ENCODE measurements at places on chromosomes 11 and 22.

DNA sequence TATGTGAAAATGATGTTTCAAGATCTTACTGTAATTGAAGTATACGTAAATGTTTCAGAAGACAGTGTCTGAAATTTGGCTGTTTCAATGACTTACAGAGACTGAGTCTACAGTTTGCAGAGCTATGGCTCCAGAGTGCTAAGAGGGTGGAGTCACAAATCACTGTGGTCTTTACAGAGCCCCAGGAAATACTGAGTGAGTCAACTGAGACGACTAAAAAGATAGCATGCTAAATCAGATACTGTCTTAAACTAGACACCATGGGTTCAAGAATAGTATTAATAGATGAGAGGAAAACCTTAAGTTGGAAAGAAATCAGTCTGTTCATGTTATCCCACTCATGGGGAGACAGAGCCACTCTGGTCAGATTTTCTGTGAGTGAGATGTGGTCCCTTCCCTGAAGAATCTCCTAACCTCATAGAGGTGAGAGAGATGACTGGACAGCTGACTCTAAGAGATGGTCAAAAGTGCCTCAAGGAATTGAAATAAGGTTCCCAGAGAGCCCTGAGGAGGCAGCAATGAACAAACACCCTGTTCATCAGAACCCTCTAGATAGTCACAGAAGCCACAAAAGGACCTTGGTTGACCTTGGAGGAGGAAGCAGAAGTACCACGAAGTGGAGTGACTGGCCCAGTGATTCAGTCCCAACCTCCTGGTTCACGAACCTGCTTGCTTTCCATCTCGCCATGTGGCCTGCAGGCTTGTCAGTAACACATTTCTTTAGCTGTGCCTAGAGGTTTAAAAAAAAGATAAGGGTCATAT is 30.2 kb downstream of the C11orf91 start:
- peak; percentile 64 for DNase-seq

DNA sequence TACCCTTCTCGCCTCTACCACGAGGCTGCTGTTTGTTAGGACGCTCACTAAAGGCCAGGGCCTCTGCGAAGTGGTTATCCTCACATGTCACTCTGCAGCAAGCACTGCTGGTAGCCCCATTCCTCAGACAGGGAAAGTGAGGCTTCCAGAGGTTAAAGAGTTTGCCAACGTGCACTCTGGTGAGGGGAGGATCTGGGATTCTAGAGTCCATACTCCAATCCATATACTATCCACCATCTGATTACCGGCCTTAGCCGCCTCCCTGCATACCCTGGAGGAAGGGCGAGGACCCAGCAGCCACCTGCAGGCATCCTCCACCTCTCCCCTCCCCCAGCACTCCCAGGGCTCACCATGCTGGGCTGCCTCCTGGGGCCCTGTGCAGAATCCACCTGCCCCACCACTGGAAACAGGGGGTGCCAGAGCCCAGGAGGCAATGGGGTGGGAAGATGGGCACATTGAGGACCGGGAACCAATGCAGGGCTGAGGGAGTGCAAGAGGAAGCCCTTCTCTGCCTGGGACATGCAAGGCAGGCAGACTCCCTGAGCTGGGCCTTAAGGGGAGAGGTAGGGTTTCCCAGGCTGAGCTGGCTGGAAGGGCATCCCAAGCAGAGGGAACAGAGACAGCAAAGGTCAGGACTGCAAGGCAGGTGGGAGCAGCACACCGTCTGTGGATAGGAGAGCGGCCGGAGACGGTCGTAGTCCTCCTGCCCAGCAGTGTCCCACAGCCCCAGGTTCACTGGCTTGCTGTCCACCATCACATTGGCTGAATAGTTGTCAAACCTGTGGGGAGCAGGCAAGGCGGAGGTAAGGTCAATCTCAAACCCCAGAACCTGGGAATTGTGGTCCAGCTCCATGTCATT is 11.7 kb downstream of the RAC2 start:
- DNase-seq: no peak

- DNase-seq: no peak
Observed at GRCh38 chr22:45526768-45527360, 24.2 kb downstream of the FBLN1 start.

DNA sequence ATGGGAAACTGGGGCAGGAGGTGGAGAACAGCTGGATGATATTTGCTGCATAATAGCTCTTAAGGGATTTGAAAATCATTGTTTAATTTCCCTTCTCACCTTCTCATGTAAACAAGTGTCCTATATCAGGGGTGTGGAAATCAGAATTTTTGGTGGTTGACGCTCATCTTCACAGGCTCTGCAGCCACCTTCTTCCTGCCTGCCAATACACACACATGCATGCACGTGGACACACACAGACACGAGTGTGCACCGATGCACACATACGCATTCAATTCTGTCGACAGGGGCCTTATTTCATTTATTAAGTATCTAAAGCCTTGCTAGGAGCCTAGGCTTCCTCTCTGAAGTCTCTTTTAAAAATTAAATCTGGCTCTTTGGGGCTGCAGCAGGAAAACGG is 349.4 kb upstream of the NCAM1 start:
- no peak for DNase-seq

DNA sequence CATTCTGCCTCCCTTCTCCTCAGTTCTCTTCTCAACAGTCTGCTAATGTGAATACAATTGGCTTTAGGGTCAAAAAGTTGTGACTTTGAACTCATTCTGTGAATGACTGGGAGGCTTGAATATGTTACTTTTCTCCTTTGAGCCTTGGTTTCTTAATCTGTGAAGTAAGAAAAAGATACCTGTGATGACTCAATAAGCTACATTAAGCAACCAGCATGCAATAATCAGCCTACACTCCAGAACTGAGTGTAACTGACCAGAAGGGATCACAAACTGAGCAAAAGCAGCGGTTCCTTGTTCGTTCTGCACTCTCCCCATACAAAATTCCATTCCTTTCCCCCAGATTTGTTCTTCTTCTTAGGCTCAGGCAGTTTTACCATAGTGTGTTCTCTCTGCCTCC is 23.4 kb downstream of the ZNF202 start:
- DNase-seq: no peak

DNA sequence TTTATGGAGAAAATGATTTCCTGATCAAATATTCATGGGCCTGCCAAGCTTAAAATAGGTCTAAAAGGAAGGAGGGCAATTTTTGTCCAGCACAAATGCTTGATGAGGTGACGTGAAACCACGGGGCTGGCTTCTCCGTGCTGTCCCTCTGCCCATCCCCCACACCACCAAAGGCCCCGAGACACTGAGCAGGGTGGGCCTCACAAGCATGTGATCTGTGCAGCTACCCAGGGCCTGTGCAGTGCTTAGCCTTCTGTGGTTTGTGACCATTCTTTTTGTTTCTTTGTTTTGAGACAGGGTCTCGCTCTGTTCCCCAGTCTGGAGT is 94.8 kb upstream of the RTL6 start:
- no peak for DNase-seq

DNA sequence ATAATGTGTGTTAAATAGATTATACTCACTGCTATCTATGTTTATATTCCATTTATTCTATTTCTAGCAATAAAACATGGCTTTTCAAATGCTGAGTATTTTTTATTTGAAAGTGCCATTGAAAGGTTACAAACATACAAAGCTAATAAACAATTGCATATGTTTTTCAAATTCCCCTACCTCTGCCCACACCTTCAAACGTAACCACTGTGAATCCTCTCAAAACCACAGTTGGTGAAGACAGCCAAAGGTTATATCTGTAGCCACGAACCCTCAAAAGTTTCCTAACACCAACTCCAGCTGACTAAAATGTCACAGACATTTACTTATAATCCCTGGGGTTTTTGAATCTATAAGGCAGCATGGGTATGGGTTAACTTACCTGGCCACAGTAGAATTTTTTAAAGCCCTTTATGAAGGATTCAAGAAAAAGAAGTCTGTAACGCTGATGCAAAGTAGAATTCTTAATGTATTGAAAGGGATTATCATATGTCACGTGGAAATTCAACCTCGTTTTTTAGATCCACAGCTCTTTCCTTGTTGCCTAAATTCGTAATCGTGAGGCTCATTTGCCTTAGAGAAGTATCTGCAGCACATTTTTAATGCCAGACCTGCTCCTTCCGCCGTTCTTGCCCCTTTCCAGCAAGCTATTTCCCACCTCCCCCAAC is 122.5 kb upstream of the ZC3H12C start:
- DNase-seq: no peak

DNA sequence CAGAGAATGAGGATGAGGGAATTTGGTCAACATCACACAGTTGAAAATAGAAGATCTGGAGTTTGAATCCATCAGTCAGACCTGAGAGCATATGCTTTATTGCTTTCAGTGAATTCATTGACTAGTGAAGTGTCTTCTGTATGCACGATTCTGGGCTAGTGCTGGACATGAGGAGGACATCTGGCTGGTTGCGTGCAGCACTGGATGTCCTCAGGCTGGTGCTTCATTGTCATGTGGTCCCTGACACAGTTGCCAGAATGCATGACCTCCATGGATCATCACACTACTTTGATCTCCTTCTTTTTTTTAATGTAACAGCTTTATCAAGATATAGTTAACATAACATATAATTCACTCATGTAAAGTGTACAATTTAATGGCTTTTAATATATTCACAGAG is 44.5 kb upstream of the MMP7 start:
- DNase-seq: no peak

GRCh38 chr11:102886999-102887398 is 12.2 kb upstream of the MMP12 start:
- DNase-seq: peak; percentile 40

DNA sequence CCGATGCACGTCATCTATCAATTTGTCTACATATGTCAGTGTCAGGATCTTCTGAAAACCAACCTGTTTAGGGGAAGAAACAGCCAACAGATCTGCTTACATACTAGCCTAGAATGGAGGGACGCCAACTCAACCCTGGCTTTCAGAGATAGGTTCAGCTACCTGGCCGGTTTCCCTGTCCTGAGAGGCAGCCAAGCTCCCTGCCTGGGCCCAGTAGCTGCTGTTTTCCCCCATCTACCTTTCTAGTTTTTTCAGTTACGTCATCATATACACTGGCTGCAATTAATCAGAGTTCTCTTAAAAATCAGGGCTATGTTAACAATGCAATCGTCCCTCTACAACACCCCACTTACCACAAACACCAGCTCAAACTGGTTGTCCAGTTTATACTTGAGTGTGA is 1.0 kb downstream of the SRPRA start:
- no peak for DNase-seq

DNA sequence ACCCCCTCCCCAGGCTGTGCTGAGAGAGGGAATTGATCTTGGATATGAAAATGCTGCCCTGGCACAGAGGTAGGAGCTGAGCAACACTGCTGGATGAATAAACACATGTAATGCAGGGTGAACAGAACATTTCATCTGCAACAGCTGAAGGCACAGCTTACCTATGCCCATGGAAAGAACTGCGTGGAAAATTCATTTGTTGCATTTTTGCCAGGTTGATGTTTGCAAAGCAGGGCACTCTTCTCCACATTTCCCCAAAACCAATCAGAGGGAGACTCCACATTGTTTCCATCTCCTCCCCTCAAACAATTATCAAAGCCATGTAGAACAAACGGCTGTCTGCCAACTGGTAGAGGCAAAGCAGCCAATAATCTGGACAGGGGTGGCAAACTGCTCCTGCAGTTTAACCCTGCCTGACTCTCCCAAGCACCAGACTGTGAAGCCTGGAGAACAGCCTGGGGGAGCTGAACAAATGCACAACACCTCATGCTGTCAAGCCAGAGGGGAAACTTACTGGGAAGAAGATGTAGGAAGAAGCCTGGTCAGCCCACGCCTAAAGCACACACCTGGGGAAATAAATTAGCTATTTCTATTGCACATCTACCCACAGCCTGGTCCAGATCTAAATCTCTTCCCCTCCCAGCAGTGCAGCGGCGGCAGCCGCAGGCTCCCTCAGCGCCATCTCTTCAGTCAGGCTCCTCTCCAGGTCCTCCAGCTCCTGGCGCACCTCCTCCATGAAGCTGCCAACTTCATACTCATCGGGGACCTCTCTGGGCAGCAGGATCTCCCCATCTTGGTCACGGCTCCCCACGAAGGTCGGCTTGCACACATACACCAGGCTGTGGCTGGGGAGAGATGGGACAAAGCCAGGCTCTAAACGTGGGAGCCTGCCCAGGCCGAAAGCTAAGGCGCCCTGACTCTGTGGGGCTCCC is 44.3 kb downstream of the DKK3 start:
- DNase-seq: no peak

GRCh38 chr11:73236854-73237253 is 18.8 kb downstream of the P2RY2 start:
- peak; percentile 12 for DNase-seq

DNA sequence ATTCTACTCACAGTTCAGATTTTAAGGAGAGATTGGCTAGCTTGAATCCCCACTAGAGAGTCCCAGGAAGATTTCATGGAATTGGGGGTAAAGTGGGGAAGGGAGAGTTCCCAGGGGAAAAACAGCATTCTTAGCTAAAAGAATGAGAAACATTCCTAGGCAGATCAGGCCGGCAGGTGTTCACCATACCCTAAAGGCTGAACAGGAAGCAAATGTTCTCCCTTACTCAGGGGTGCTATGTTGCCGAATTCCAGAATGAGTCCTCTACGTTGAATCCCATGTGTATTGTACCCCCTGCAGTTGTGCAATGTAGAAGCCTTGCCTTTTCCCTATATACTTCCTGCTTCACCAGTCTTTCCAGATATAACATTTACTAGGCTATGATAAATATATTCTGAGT is 135.2 kb upstream of the NCAM1 start:
- no peak for DNase-seq

- DNase-seq: no peak
Observed at GRCh38 chr11:108624196-108624925, 30.8 kb upstream of the EXPH5 start.

DNA sequence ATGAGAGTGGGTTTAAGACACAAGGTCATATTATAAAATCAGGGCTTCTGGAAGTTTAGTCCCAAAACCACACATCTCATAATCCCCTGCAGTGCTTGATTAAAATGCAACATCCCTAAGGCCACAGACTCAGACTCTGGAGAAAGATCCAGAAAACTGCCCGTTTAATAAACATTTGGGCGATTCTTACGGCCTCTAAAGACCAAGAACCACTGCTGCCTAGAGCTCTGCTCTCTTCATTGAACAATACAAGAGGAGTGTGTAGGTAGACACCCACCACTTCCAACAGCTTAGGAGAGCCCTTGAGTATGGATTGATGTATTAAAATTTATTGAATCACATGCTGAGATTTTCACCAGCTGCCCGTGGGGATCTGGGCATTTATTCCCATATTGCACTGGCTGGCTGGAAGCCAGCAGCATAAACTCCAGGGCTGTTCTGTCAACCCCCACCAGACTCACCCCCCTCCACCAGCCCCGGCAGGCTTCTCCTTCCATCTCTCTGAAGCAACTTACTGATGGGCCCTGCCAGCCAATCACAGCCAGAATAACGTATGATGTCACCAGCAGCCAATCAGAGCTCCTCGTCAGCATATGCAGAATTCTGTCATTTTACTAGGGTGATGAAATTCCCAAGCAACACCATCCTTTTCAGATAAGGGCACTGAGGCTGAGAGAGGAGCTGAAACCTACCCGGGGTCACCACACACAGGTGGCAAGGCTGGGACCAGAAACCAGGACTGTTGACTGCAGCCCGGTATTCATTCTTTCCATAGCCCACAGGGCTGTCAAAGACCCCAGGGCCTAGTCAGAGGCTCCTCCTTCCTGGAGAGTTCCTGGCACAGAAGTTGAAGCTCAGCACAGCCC is 749 bp upstream of the BEST1 start:
- peak; percentile 99 for DNase-seq

- peak; percentile 15 for DNase-seq
Observed at GRCh38 chr11:64021757-64022093, 14.0 kb upstream of the FLRT1 start.

Data from fibroblast of skin of scalp (primary cell).